ENCODE measurements at places on chromosomes 6 and 20.
A peak's percentile ranks its signal among the peaks of the same experiment; 100 is the strongest.

- DNase-seq: no peak
Observed at GRCh38 chr6:128657181-128657580, 136.8 kb upstream of the PTPRK start.

DNA sequence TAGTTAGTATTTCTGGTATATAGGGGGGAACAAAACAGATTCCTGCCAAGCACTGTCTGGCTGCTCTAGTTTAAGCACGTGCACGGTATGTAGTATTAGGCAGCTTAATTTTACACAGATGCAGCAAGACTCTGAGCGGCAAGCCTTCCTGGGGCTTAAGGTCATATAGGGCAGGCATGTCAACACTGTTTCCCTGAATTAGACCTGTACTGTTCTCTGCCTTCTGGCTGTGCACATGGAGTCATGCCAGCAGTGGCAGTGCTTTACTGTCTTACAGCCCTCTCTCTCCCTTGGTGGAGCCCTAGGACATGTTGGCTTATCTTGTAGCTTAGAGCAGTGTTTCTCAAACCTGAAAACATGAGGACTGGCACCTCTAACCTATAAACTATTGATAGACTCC is 56.6 kb downstream of the PHF20 start:
- DNase-seq: no peak

- DNase-seq: no peak
Observed at GRCh38 chr6:132190815-132191175, 210.5 kb downstream of the MOXD1 start.

- DNase-seq: no peak
Observed at GRCh38 chr6:145569140-145569539, 166.2 kb downstream of the EPM2A start.

- peak; percentile 12 for DNase-seq
Observed at GRCh38 chr6:137728386-137729349, 138.4 kb upstream of the TNFAIP3 start.

DNA sequence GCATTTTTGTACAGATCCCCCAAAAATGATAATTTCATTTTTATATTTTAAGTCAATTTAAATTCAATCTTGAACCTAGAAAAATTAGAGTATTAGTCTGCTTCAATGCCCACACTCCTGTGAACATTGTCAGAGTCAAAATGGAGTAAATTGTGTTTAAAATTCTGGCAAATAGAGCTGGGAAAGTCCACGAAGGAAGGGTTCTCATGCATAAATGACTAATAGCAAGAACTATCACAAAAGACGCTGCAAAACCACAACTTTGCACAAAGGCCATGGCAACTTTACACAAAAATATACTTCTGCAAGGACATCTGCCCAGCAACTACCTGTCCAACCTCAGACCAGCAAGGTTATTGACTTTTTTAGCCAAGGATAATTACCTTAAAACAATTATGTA is 203.2 kb upstream of the SMLR1 start:
- DNase-seq: no peak

- no peak for DNase-seq
Observed at GRCh38 chr6:43963877-43964658, 163.2 kb downstream of the MRPL14 start.

DNA sequence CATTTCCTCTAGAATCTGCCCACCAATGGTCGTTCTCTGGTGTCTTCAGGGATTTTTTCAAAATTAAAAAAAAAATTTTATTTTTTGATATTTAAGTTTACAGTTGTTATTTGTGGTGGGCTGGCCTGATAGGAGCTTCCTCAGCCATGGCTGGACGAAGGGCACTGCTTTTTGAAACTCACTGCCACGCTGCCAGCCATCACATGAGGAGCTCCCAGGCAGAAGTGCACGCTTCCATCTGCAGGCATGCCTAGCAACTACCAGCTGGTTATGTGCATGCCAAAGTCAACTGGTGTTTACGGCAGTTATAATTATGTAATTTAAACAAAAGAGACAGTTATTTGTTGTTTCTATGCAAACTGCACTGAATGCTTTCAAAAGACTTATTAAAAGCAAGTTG is 105.1 kb downstream of the IRF4 start:
- DNase-seq: no peak

GRCh38 chr6:108942556-108943492 is 94.6 kb downstream of the ARMC2 start:
- DNase-seq: no peak
